ENCODE measurements at places on chromosomes 7 and 10. TPM values are rescaled to one million over a fixed set of nuclear protein-coding genes. Genes with fewer than 3 reads are reported as not detected.

GRCh38 chr10:17504547-17505245 lies 50.3 kb upstream of the ST8SIA6 start:
- DNase-seq, result no peak

DNA sequence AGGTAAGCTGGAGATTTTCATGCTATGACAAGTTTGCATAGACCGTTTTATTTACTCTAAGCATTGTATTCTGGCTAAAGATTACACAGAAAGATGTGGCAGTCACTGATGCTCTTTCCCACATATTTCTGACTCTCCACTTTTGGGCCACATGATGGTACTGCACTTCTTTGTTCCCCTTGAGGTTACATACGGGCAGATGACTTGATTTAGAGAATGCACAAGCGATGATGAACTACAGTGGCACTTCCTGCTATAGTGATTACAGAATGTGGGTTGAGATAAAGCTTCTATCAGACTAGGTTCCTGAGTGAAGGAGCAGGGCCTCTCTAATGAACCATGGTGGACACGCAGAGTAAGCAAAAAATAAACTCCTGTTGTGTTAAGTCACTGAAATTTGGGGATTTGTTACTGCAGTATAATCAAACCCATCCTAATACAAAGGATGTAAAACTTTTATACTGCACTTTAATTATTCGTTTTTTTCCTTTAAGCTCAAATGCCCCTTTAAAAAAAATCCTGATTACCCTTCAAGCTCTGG lies 177.9 kb downstream of the TAX1BP1 start:
- no peak for DNase-seq

DNA sequence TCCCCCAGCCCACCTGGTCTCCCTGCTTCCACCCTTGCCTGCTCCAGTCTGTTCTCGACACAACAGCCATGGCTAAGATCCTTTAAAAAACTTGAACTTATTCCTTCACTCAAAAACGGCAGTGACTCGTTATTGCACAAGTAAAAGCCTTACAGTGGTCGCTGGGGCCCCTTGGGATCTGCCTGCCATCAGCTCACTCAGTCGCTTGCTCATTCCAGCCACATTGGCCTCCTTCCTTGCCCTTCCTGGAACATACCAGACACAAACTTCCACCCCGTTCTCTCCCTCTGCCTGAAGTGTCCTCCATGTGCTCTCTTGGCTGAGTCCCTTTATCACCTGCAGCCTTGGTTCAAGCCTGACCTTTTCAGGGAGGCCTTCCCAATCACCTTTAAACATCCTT lies 4.7 kb downstream of the CCNY start:
- DNase-seq, result no peak

DNA sequence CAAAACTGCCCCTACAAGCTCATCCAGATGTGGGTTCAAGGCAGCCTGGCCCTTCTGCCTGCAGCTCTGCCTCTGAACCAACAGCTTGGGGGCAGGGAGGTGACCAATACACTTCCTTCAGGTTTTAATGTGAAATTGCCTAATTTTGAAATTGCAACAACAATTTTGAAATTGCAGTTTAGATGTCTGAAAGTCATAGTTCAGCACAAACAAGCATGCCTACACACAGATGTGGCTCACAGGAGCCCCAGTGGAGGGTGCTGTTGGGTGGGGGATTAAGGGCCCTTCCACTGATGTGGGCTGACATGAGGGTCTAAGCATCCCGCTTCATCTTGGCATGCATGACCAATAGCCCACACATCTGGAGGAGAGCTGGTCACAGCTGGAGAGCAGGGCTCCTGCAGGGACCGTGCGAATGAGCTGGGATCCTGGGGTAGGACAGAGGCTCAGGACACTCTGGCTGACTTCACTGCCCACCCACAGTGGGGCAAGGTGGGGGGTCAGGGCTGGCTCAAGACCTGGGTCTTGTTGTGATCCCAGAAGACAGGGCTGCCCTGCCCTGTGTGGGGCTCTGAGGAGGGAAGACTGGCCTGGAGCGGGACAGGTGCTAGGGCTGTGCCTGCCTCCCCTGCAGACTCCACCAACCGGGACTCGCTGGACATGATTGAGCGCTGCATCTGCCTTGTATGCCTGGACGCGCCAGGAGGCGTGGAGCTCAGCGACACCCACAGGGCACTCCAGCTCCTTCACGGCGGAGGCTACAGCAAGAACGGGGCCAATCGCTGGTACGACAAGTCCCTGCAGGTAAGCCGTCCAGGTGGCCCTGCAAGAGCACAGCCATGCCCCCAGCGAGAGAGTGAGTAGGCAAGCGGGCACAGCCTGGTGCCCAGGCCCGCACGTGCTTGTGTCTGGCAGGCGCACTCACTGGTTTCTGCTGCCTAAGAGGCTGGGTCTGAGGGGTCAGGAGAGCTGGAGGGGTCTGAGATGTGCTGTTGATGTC lies 32.3 kb downstream of the CHAT start:
- DNase-seq, result no peak

DNA sequence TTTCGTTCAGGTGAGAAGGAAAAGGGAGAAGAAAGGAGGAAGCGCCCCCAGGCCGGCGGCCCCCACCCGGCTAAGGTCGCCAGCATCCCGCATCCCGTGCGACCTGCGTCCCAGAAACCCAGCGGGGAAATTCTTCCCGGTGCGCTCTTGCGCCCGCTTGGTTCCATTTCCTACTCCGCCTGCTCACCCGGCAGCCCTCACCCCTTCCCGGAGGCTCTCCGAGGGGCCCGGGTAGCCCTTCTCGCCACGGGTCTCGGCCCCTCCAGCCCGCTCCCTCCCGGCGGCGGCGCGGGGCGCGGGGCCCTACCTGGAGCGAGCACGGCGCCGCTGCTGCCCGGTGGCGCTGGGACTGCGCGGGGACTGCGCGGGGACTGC lies at the start of gene PRKCQ:
PRKCQ (minus strand) TSS at position 373 of the 375 bp plus-strand sequence. CDS start 65,141 bp downstream, outside the sequence.
- DNase-seq, result no peak

DNA sequence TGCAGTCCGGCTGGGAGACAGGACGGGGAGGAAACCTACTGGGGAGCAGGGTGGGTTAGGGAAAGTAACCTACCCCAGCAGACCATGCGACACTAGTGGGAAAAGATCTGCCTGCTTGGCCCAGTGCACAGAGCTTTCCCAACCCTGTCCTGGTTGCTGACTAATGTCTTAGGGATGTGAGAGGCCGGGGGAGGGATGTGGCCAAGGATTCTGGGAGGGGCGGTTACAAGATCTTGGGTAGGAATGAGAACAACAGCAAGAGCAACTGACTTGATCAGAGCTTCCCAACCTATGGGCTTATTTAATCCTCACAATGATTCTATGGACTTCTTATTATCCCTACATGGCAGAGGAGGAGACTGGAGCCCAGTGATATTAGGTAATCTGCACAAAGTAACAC lies 24.0 kb upstream of the EIF5AL1 start:
- DNase-seq, result peak; percentile 93

GRCh38 chr7:152013230-152013629 lies 12.2 kb upstream of the GALNT11 start:
- DNase-seq, result no peak

DNA sequence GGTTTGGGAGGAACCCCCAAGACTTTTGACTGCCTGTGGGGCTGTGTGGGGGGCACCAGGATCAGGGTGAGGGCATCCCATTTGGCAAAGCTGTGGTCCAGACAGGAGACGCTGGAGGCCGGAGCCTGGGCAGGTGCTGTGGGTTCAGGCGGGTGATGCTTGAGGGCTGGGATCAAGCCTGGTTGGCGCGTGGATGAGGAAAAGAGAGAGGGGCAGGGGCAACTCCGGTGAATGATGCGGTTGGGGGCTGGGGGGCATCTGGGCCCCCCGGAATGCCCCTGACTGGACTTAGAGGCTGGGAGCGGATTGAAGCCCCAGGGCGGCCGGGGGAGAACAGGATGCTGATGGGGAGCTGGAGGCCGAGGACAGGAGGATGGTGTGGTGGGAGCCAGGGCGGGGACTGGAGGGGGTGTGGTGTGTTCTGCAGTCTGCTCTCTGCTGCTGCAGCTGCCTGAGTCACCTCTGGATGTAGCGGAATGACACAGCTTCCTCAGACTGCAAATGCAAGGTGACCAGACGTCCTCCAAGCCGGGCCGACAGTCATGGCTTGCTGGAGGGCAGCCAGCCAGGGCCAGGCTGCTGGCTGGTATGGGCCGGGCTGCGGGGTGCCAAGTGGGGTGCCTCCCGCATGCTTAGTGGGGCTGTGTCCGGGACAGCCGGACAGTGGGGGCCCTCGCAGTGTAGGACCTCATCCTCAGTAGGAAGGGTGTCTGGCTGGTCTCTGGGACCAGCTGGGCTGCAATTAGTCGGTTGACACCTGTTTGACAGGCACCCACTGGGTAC lies 3.2 kb downstream of the MAFK start:
- DNase-seq, result peak; percentile 80

GRCh38 chr10:103757531-103758293 lies 97.7 kb downstream of the SH3PXD2A start:
- peak; percentile 80 for DNase-seq

DNA sequence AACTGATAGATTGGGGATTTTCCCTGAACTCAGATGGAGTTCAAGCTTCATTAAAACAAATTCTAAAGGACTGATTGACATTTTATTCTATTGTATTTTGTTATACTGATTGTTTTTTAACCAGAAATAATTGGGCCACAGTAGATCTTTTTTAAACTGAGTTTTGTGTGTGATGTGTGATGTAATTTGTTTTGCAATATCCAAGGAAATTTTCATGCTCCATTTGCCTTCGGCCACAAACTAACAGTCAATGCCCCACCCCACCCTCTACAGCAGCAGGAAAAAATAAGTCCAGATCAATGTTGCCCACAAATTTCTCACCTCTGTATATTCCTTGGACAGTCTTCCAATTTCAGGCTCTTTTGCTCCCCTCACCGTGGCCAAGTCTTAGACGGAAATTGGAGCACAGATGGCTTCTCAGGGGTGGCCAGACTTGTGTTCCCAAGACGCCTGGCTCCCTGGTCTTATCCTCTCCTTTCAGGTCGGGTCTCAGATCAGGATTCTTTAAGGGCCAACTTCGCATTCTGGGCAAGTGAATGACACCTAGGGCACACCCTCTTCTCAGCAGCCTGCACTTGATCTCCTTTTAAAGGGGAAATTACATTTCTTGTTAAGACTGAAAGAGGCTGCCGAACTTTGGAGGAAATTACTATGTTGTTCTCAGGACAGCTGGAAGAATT lies at the start of gene SVOPL:
SVOPL (minus strand) TSS at position 506 of the 680 bp plus-strand sequence. CDS start 22,317 bp downstream, outside the sequence.
- DNase-seq, result peak; percentile 7

- peak; percentile 62 for DNase-seq
Observed at GRCh38 chr7:113331155-113331898, 213.0 kb upstream of the SMIM30 start.

GRCh38 chr10:72625276-72625607 lies 637 bp downstream of the MICU1 start:
- no peak for DNase-seq

DNA sequence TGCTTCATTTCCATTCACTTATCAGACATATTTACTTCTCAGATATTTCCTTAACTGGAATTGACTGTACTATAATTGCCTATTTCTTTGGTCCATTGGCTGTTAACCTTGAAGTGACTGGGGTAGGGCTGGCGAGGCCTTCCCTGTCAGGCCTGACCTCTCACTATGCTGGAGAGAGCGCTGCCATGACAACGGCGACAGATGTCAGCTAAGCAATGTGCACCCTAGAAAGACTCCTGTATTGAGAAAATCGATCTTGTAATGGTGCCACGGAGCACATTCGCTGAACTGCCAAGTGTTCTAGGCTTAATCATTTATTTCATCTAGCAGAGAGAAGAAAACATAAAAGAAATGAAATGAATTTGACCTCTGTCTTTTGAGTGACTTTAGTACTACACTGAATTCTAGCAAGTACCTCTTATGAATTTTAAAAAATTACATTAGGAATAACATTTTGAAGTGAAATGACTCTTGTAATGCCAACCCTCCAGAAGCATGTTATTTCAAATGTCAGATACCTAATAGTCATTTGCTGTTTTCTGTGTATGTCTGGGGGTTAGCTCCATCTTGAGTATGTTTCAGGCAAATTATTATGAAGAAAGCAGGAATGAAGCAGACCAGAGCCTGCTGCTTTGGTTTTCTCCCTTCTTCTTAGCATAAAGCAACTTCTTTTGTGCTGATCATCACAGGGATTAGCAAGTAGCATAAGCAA lies 148.0 kb downstream of the SNX10 start:
- no peak for DNase-seq

PRPS1L1 gene
- total RNA-seq, result not detected

OGDH gene
- total RNA-seq, result 94.7 TPM

STEAP1B gene
- total RNA-seq, result 0.33 TPM

METTL2B gene
- 21.6 TPM for total RNA-seq
